ENCODE measurements at places on chromosomes 12 and 14. TPM values are rescaled to one million over a fixed set of nuclear protein-coding genes. Genes with fewer than 3 reads are reported as not detected.

DNA sequence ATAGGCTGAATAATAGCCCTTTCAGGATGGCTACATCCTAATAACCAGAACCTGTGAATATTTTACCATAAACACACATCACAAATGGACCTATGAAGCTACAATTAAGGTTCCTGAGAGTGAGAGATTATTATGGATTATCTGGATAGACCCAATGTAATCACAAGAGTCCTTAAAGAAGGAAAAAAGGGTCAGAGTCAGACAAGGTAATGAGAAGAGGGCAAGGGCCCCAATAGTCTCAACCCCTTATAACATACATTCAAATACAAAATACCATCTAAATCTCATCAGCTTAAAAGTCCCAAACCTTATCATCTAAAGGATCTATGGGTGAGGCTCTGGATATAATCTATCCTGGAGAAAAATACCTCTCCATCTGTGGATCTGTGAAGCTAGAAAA lies 64.7 kb downstream of the GARIN6 start:
- DNase-seq: no peak

GRCh38 chr12:95151406-95151805 lies 65.9 kb downstream of the FGD6 start:
- DNase-seq: no peak

DNA sequence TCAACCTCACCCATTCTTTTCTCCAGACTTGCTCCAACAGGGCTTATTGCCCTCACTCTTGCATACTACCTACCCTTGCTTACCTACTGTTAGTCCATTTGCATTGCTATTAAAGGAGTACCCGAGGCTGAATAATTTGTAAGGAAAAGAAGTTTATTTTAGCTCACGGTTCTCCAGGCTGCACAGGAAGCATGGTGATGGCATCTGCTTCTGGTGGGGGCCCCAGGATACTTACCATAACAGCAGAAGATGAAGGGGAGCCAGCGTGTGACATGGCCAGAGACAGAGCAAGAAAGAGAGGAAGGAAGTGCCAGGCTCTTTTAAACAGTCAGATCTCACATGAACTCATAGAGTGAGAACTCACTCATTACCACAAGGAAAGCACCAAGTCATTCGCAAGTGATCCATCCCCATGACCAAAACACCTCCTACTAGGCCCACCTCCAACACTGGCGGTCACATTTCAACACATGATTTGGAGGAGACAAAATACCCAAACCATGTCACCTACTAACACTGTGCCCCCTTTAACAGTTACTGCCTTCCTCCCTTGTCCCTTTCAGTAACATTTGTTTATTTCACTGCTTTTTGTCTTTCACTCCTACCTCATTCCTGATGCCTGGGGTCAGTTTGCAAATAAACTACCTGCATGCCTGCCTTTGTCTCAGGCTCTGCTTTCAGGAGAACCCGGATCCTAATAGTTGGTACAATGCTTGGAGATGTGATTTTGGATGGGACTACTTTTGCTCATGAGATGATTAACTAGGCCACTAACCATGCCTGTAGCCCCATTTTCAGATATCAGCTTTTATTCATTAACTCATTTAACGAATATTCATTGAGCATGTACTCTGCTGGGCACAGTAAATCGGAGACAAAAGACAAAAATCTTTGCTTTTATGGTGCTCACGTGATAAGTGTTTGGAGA lies 41.6 kb upstream of the CSRP2 start:
- DNase-seq: no peak

DNA sequence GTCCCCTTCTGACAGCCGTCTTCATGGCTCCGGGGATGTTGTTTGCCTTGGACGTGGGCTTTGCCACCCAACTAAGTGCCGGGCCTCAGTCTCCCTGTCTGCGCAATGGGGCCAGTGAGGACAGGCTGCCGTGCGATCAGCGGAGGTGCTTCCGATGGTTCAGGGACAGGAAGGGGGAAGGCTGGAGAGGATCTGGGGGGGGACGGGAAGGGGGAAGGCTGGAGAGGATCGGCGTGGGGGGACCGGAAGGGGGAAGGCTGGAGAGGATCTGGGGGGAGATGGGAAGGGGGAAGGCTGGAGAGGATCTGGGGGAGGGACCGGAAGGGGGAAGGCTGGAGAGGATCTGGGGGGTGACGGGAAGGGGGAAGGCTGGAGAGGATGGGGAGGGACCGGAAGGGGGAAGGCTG lies 3.4 kb downstream of the MMP17 start:
- no peak for DNase-seq

- peak; percentile 3 for DNase-seq
Measured at GRCh38 chr14:78519863-78520262, 349.7 kb downstream of the NRXN3 start.

- no peak for DNase-seq
Measured at GRCh38 chr14:67127174-67127573, 62.1 kb upstream of the GARIN2 start.

- no peak for DNase-seq
Measured at GRCh38 chr14:78403278-78403815, 233.2 kb downstream of the NRXN3 start.

GRCh38 chr12:88141425-88141773 lies 489 bp downstream of the CEP290 start:
- DNase-seq: no peak

DNA sequence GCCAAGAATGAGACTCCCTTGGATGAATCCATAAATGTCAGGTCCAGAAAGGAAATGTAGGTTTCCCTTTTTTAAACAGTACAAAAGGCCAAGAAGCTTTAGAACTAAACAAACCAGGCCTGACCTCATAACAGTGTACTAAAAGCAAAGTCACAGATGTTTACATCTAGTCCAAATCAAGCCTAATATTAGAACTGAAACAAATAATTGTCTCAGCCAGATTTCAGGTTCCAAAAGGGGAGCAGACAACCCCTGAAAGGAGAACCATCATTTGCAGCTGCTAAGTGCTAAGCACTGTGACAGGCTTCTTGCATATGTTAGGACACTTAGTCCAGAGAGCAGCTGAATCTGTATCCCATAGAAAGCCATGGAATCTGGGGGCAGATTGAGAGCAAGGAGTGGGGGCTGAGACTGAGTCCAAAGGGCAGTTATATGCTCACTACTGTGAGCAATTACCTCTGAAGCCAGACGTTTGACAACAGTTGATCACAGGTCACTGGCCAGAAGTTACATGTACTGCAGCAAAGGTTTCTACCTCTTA lies 90.1 kb downstream of the STXBP6 start:
- no peak for DNase-seq

DNA sequence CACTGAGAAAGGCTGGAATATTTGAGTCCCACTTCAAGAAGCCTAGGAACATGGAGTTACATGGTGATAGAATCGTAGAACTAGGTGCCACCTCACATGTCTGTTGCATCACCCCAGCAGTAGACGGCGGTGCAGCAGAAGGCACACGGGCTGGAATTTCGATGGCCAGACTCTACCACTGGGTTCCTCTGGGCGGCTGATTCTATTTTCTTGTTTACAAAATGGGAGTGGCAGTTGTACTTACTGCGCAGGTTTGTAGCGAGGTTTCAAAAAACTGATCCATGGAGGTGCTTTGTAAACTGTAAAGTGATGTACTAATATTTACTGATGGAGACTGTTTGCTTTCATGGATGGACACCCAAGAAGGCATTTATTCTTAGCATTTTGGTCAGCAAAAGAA lies 45.7 kb downstream of the WDR20 start:
- no peak for DNase-seq

DNA sequence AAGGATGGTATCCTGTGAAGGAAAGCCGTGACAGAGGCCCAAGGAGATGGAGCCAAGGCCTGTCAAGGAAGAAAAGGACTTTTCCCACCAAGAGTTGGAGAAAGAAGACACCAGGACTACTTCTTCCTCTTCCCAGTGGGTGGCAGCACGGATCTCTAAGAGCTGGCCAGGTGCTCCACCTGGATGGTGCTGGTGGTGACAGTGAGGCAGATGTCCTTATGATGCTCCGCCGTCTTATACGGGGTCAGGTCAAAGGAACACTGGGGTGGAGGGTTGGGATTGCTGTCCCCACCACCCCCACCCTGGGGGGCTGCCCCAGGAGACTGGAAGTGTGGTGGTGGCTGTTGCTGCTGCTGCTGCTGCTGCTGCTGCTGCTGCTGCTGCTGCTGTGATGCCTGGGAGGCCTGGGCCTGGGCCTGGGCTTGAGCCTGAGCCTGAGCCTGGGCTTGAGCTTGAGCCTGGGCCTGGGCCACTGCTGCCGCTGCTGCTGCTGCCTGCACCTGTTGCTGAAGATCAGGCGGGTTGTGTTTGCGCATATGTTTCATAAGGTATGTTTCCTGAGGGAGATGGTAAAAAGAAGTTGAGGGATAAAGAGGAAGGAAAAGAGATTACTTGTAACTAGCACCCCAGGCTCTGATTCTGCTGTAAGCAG lies 4.8 kb upstream of the ING4 start:
- DNase-seq: no peak

GRCh38 chr12:95147866-95148265 lies 69.4 kb downstream of the FGD6 start:
- no peak for DNase-seq

GRCh38 chr12:15276088-15276698 lies 46.1 kb upstream of the PTPRO start:
- no peak for DNase-seq

GRCh38 chr14:99026471-99026870 lies 245.5 kb downstream of the BCL11B start:
- DNase-seq: no peak

GRCh38 chr12:107607464-107608392 lies 77.9 kb upstream of the PWP1 start:
- peak; percentile 34 for DNase-seq

- no peak for DNase-seq
Measured at GRCh38 chr14:103199124-103199523, 75.9 kb downstream of the TNFAIP2 start.

GRCh38 chr14:68815298-68816182 lies 22.7 kb upstream of the ZFP36L1 start:
- no peak for DNase-seq

DNA sequence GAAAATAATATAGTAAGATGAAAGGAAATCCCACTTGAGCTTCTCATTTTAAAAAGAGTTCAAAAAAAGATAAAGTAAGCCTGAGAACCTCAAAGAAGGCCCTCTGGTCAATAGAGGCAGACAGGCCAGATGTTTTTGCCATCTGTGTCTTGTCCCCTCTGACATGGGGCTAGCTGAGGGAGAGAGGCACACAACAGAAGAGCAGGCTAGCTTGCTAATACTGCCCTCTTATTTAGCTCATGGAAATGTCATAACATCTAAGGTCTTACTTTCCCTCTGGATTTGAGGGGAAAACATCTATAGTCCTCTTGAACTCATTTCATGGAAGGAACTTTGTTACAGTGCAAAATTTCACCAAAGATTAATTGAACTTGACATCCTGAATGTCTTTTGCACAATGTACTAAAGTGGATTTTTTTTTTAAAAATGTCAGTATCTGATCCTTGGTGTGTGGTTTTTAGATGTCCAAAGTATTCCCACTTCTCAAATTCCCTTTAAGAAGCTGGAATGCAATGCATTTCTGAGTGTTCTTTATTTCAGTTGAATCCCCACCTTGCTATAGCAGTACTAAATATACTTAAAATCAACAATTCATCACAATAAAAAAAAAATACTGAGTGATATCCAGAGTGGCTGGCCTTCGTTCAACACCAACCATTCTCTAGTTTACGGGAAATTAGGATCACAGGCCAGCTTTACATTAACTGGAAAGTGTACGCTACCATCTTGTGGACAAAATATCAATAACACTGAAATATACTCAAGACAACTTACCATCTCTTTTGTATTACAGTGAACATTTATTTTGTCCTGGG lies 176.7 kb downstream of the PAH start:
- no peak for DNase-seq

DNA sequence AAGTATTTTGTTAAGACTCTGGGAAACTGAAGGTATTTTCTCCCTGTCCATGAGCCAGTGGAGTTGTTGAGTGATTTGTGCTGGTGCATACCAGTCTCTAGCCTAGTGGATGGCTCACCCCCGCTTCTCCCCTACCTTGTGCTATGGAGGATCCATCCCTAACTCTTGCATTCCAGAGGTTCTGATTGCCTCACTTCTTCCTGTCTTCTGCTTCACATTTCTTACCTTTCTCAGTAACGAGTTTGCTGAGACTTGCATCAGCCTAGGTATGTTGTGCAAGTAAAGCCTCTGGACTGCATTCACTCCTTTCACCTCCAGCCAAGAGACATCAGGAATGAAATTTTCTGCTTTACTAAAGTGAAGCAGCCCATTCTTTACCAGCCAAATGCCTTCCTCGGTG lies 391.6 kb downstream of the ZFP36L1 start:
- no peak for DNase-seq

- DNase-seq: no peak
Measured at GRCh38 chr12:123058481-123058880, 78.0 kb downstream of the ARL6IP4 start.

- DNase-seq: no peak
Measured at GRCh38 chr12:66900616-66901015, 221.7 kb upstream of the GRIP1 start.

GRCh38 chr14:61240206-61240605 lies 40.9 kb downstream of the TMEM30B start:
- DNase-seq: no peak

- no peak for DNase-seq
Measured at GRCh38 chr14:47102472-47102871, 450.9 kb upstream of the RPL10L start.

GRCh38 chr12:103623716-103624115 lies 36.6 kb downstream of the STAB2 start:
- no peak for DNase-seq

DNA sequence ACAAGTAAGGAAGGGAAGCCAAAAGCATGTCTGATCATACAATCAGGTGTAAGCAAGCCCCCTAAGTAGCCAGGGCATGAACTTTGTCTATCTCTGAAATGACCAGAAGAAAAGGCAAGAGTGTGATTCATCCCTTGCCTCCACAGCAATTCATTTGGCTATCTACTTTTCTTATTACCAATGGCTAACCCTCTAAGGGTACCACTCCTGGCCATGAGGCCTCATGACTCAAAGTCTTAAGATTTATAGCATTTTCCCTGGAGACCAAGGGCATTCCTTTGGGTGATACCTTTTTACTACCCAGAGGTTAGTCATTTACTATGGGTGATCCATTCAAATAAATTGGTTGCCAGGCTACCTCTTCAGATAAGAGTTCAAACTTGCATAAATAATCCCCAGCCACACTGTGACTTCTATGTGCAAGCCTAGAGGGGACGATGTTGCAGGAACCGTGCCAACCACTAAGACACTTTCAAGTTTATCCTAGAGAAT lies 1.5 kb upstream of the LGALS3 start:
- no peak for DNase-seq

Gene NR2C1
- 15.6 TPM for total RNA-seq

Gene SOCS4
- total RNA-seq: 13.7 TPM

Gene FLVCR2
- total RNA-seq: 2.1 TPM

Gene B4GALNT1
- total RNA-seq: 2.9 TPM

Gene JDP2
- 8.8 TPM for total RNA-seq

Gene SERPINA1
- 0.87 TPM for total RNA-seq

Gene KLRF1
- not detected for total RNA-seq

Gene LRRC23
- 9.6 TPM for total RNA-seq

Gene RND1
- 14.9 TPM for total RNA-seq

Gene SYNE2
- total RNA-seq: 35.6 TPM

Gene DBX2
- not detected for total RNA-seq

Gene OR4M1
- not detected for total RNA-seq

Gene OR4E2
- total RNA-seq: not detected

Gene ACOT6
- total RNA-seq: not detected

Gene PTCSC3
- total RNA-seq: not detected

Gene OR4E1
- total RNA-seq: not detected

Gene RHEBL1
- total RNA-seq: 2.3 TPM

Gene CRY1
- total RNA-seq: 10.6 TPM

Data from glomerular endothelial cell (primary cell).